ENCODE measurements at places on chromosomes 4 and X.

- no peak for DNase-seq
These were observed 39.3 kb upstream of the CLDN34 start for GRCh38 chrX:9927698-9928482.

GRCh38 chrX:17527922-17528321 is 152.9 kb downstream of the NHS start:
- no peak for DNase-seq

DNA sequence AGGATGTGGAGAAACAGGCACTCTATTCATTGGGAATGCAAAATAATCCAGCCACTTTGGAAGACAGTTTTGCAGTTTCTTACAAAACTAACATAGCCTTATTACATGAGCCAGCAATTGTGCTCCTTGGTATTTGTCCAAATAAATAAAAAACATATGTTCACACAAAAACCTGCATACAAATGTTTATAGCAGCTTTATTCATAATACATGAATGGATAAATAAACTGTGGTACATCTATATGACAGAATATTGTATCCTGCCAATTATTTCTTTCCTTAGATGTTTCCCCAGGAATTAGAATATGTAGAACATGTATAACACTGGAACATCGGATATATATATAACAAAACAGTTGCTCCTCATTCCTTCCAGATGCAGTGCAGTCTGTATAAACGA is 57.7 kb upstream of the VEGFC start:
- no peak for DNase-seq

GRCh38 chr4:124097447-124097846 is 615.1 kb downstream of the ANKRD50 start:
- DNase-seq: no peak

DNA sequence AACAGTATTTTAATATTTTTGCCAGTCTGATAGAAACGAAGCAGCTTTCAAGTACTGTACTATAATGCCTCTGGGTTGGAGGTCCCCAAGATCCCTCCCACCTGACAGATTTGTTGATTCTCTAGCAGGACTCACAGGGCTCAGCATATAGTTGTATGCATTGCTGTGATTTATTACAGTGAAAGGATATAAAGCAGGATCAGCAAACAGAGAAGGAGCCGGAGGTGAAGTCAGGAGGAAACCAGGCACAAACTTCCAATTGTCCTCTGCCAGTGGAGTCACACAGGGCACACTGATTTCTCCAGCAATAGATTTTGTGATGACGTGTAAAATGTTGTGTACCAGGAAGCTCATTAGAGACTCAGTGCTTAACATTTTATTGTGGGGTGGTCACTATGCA is 19.0 kb downstream of the USP53 start:
- no peak for DNase-seq

All from endothelial cell (in vitro differentiated cells).